ENCODE measurements at places on chromosomes 5 and 9.

GRCh38 chr5:58849921-58850667, 267.2 kb downstream of the RAB3C start:
- no peak overlapping the region for H3K4me3 ChIP-seq
- no peak overlapping the region for H3K27ac ChIP-seq
- no peaks in the 10 kb centered on the region for H3K27me3 ChIP-seq
- no peaks in the 10 kb centered on the region for H3K4me1 ChIP-seq
- no peak for DNase-seq
- H3K36me3 ChIP-seq, result no peaks in the 10 kb centered on the region

GRCh38 chr9:125985998-125986655, 239.0 kb downstream of the PBX3 start:
- H3K4me1 ChIP-seq, result no peaks in the 10 kb centered on the region
- DNase-seq, result no peak
- no peak overlapping the region for H3K4me3 ChIP-seq
- no peak overlapping the region for H3K27ac ChIP-seq

- H3K36me3 ChIP-seq, result no peaks in the 10 kb centered on the region
- H3K27ac ChIP-seq, result no peak overlapping the region
- no peaks in the 10 kb centered on the region for H3K4me1 ChIP-seq
- no peak for DNase-seq
- no peak overlapping the region for H3K4me3 ChIP-seq
Observed at GRCh38 chr9:22129133-22129532, 120.0 kb upstream of the CDKN2B start.

- no peaks in the 10 kb centered on the region for H3K27me3 ChIP-seq
- peak within 1 kb of the TSS; percentile 73 for H3K4me3 ChIP-seq
- no peaks in the 10 kb centered on the region for H3K36me3 ChIP-seq
Observed at GRCh38 chr9:113340011-113340699, at the start of gene WDR31. TSS of gene WDR31 (minus strand) at chr9:113340275. CDS start at chr9:113332022, 8,253 bp downstream.

GRCh38 chr9:96435345-96435744, 14.6 kb upstream of the HABP4 start:
- H3K36me3 ChIP-seq, result no peaks in the 10 kb centered on the region
- H3K27ac ChIP-seq, result no peak overlapping the region
- H3K4me1 ChIP-seq, result no peaks in the 10 kb centered on the region
- H3K4me3 ChIP-seq, result no peak overlapping the region

DNA sequence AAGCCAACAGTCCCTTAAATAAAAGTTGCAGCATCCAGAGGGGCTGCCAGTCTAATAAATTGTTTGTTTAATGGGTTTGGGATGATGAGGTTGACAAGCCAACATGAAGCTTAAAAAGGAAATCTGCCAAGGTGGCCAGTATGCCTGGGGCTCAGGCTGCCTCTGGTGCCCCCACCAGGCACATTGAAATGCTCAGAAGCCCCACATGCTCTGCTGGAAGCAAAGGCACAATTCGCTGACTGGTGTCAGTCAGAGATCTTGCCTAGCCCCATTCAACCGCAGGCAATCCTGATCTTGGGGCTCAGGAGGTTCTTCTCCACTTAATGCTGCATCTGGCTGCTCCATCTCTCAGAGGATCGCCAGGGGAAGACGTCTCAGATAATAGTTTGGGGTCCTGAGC, 44.2 kb upstream of the TCERG1 start:
- H3K4me1 ChIP-seq, result no peaks in the 10 kb centered on the region
- H3K36me3 ChIP-seq, result no peaks in the 10 kb centered on the region
- H3K27ac ChIP-seq, result no peak overlapping the region
- H3K27me3 ChIP-seq, result peaks cover 7% of the 10 kb centered on the region

DNA sequence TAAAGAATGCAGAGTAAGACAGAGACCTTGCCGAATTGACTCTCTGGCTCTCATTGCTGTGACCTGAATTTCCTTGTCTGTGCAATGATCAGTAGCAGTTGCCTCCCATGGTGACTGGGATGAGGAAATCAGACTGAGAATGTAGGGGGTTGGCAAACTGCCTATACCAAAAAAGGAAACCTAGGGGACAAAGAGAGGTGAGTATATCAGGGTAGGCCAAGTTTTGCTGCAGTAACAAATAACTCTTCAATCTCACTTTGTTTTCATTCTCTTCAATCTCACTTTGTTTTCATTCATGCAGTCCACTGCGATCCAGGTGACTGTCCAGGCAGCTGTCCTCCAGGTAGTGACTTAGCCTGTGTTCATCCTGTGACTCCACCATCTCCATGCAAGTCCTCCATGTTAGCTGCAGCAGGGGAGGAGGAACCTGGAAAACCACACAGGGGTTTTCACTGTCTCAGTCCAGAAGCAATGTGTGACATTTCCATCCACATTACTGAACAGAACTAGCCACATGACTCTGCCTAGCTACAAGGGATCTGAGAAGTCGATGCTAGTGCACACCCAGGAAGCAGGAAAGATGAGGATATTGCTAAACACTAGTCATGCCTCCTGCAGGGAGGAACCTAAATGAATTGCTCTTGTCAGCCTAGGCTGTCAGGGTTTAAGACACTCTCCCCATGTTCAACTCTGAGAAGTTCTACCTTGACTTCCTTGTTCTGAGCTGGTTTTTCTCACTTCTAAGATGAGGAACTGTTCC, 26.0 kb downstream of the TMEM174 start:
- no peak for DNase-seq
- H3K4me1 ChIP-seq, result peaks cover 5% of the 10 kb centered on the region
- H3K27me3 ChIP-seq, result no peaks in the 10 kb centered on the region
- H3K36me3 ChIP-seq, result no peaks in the 10 kb centered on the region

- H3K4me1 ChIP-seq, result no peaks in the 10 kb centered on the region
- DNase-seq, result no peak
- no peaks in the 10 kb centered on the region for H3K27me3 ChIP-seq
- no peaks in the 10 kb centered on the region for H3K36me3 ChIP-seq
- no peak overlapping the region for H3K4me3 ChIP-seq
Observed at GRCh38 chr5:10323588-10324488, 16.1 kb upstream of the CMBL start.

- H3K27me3 ChIP-seq, result no peaks in the 10 kb centered on the region
- no peaks in the 10 kb centered on the region for H3K4me1 ChIP-seq
- no peaks in the 10 kb centered on the region for H3K36me3 ChIP-seq
- no peak overlapping the region for H3K4me3 ChIP-seq
- H3K27ac ChIP-seq, result no peak overlapping the region
Observed at GRCh38 chr5:35145691-35146317, 84.5 kb downstream of the PRLR start.

GRCh38 chr5:72455476-72455875, 51.7 kb downstream of the ZNF366 start:
- peak overlapping the region; percentile 91 for H3K27ac ChIP-seq
- H3K4me1 ChIP-seq, result peaks cover 48% of the 10 kb centered on the region

GRCh38 chr5:2522372-2522771, 229.1 kb downstream of the IRX2 start:
- H3K4me3 ChIP-seq, result no peak overlapping the region
- H3K4me1 ChIP-seq, result no peaks in the 10 kb centered on the region
- DNase-seq, result no peak
- no peaks in the 10 kb centered on the region for H3K27me3 ChIP-seq

GRCh38 chr9:34508463-34508862, 14.3 kb downstream of the ENHO start:
- H3K27ac ChIP-seq, result no peak overlapping the region
- no peaks in the 10 kb centered on the region for H3K4me1 ChIP-seq
- DNase-seq, result no peak

DNA sequence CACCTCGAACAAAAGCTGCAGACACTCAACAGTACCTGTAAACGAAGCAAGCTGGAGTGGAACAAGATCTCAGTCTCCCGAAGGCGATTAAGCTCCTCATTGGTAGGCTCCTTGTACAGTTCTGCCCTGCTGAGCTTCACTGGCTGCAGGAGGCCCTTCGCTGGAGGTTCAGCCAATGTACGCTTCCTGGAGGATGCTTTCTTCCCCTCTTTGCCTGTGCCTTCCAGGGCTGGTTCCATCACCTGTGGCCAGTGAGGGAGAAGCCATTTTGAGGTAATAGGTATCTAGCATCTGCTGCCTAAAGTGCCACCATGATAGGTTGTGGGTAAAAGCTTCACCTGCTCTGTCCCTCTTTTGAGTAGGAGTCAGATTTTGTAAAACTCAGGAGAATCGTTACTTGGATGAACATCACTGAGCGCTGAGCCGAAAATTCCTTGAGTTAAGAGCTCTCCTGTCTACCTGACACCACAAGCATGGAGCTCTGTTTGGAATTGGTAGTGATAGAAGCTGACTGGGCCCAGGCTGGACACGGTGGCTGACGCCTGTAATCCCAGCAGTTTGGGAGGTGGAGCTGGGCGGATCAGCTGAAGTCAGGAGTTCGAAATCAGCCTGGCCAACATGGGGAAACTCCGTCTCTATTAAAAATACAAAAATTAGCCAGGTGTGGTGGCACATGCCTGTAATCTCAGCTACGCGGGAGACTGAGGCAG, 1.4 kb downstream of the NOL6 start:
- peak overlapping the region; percentile 70 for H3K4me3 ChIP-seq
- no peaks in the 10 kb centered on the region for H3K27me3 ChIP-seq
- no peak for DNase-seq
- peaks cover 15% of the 10 kb centered on the region for H3K4me1 ChIP-seq
- no peak overlapping the region for H3K27ac ChIP-seq

DNA sequence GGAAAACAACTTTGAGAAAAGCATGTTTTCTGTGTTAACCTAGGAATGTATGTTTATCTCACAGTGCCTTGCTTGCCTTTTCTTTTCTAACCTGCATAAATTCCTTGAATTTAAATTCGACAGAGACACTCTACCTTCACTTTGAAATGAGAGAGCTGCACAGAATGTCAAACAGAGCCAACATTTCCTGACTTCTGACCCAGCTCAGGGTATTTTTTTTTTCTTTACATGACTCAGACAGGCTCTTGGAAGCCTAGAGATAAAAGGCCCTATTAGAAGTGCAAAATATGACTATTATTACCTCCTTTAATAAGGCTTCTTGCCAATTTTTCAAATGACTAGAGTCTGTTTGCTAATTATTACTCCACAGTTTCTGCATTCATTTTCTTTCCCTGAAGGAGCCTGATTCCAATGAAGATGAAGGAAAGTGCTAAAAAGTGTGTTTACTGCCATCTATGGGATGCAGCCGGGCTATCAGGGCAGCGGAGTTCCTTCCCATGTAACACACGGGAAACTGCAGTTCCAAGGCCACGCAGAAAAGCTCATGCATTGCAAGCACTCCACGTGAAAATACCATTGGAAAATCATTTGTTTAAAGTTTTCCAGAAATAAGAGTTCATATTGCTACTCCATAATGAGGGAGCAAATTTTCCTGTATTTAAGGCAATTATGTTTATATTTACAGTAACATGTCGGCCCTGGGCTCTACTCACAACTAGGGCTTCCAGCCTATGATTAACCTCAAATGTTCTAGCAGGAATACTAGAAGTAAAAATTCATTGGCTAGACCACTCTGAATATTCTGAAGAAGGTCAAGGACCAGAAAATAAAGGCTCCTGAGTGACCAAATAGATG, 485.6 kb downstream of the ZSWIM6 start:
- H3K27me3 ChIP-seq, result peaks cover 2% of the 10 kb centered on the region
- DNase-seq, result no peak
- no peaks in the 10 kb centered on the region for H3K4me1 ChIP-seq
- no peaks in the 10 kb centered on the region for H3K36me3 ChIP-seq
- no peak overlapping the region for H3K27ac ChIP-seq
- H3K4me3 ChIP-seq, result no peak overlapping the region

GRCh38 chr9:4508907-4509589, 18.8 kb downstream of the SLC1A1 start:
- DNase-seq, result no peak
- no peak overlapping the region for H3K4me3 ChIP-seq
- no peak overlapping the region for H3K27ac ChIP-seq
- no peaks in the 10 kb centered on the region for H3K4me1 ChIP-seq
- H3K36me3 ChIP-seq, result no peaks in the 10 kb centered on the region

DNA sequence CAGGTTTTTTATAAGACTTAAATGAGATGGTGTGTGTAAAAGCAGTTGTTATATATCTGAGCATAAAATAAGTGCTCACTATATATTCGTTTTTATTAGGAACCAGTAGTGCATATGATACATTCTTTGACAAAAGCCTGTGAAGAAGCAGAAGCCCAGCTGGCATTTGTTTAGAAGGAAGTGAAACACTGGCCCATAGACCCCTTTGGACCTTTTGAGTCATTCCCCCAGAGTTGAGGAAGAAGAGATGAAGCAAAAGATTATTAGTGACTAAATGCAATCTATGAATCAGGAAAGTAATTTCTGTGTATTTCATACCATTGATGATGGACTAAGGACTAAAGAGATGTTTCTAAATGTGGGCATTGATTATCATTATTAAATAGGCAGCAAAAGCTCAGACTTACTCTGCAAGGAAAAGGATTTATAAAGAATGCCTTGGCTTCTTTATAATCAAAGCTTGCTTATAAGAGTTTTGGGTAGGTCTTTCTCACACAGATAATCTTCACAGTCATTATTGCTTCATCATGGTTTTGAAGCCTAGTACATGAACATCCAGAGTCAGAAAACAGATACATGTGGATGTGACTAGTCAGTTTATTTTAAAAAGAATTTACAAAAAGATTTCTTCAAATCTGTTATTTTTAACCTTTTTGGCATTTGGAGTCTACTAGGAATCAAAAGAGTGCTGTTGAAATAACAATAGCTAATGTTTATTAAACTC, 16.9 kb upstream of the FER start:
- no peak overlapping the region for H3K4me3 ChIP-seq
- H3K4me1 ChIP-seq, result no peaks in the 10 kb centered on the region
- H3K36me3 ChIP-seq, result no peaks in the 10 kb centered on the region
- no peak for DNase-seq
- H3K27me3 ChIP-seq, result no peaks in the 10 kb centered on the region

DNA sequence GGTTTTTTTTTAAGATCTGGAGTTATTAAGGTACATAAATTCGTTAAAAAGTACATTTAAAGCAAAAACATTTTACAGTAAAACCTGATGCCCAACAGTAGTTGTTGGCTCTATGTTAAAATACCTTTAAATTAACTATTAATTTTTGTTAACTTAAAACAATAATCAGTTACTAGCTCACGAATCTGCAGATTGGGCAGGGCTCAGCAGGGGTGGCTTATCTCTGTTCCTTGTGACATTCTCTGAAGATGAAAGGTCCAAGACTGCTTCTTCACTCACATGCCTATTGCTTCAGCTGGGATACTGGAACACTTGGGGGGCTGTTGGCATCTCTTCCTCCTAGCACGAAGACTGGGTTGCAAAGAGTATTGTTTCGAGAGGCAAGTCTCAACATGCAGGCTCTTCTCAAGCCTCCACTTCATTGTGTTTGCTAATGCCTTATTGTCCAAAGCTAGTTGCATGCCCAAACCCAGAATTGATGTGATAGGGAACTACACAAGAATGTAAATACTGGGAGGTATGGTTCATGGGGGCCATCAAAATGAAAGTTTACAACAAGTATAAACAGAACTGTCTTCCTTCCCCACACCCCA, 46.6 kb downstream of the MAP3K1 start:
- no peak overlapping the region for H3K4me3 ChIP-seq
- no peak for DNase-seq
- H3K27me3 ChIP-seq, result no peaks in the 10 kb centered on the region
- H3K4me1 ChIP-seq, result no peaks in the 10 kb centered on the region

DNA sequence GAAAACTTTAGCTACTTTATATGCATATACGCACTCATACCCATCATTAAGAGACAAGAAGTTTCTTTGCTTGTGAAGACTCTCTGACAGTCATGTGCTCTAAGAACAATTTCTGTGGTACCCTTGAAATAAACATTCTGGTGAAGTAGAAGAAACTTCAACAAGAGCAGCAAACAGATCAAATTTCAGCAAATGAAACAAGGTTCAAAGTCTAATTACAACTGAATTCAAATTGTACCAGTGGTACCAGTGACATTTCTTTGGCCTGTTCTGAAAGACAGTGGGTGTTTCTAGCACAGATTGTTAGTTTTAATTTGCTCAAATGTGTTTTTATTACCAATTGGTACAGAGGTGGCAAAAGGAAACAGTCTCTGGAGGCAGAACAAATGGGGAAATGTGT, 391.0 kb downstream of the CHSY3 start:
- H3K4me1 ChIP-seq, result no peaks in the 10 kb centered on the region
- H3K27ac ChIP-seq, result peak overlapping the region; percentile 41
- no peaks in the 10 kb centered on the region for H3K36me3 ChIP-seq
- DNase-seq, result no peak

Measured in tibial artery (tissue), 4 donors.